Hepatocyte (in vitro differentiated cells): ENCODE measurements at places on chromosomes 4 and X. TPM values are rescaled to one million over a fixed set of nuclear protein-coding genes. Genes with fewer than 3 reads are reported as not detected.
A peak's percentile ranks its signal among the peaks of the same experiment; 100 is the strongest.

DNA sequence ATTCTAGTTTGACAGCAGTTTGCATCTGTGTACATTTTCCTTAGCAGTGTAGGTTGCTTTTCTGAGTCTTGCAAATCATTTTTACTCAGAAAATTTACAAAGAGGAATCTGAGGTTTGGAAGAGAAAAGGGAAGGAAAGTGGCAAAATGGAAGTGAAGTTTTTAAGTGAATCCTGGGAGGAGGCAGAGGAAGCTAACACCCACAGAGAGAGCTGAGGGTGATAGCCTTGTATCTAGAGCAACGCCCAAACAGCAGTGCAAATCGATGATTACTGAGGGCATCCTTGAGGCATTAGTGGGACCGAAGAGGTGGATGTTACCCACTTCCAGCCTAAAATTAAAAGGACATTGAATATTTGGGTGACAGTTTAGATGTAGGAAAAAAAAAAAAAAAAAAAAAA is 31.8 kb downstream of the KLF3 start:
- H3K4me3 ChIP-seq, result no peak overlapping the region
- no peaks in the 10 kb centered on the region for H3K27me3 ChIP-seq
- DNase-seq, result no peak
- no peak overlapping the region for H3K27ac ChIP-seq

- H3K4me3 ChIP-seq, result no peak overlapping the region
- DNase-seq, result no peak
- no peaks in the 10 kb centered on the region for H3K27me3 ChIP-seq
- H3K36me3 ChIP-seq, result no peaks in the 10 kb centered on the region
These were observed 1.0 kb upstream of the LPAR4 start for GRCh38 chrX:78746496-78746895.

GRCh38 chr4:7855731-7856130 is 83.9 kb downstream of the AFAP1 start:
- H3K4me1 ChIP-seq, result peaks cover 15% of the 10 kb centered on the region
- no peak overlapping the region for H3K27ac ChIP-seq
- no peaks in the 10 kb centered on the region for H3K27me3 ChIP-seq
- H3K36me3 ChIP-seq, result no peaks in the 10 kb centered on the region
- no peak overlapping the region for H3K4me3 ChIP-seq
- DNase-seq, result no peak

DNA sequence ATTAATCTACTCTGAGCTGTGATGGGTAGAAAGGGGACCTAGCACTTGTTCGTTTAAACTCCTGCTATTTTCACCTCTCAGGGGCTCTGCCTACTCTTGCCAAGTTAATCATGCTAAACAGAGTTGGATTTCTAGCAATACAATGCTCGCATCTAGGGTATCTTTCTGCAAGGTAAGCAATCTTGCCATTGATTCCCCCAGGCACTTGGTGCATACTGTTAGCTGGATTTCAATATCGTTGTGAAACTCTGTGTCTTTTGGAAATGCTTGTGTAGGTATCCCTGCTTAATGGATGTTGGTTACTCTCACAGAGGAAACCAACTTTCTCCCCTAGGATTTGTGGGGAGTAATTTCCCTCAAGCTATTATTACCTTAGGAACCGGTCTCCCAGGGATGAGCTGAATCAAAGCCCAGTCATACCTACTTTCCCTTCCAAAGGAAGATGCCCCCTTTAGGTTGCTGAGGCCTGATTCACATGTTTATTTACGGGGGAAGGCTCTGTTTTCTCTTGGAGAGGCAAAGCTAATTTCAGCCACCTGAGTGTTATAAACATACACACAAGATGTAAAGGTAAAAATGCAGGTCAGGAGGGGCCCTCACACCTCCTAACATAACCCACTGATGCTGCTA is 366.8 kb downstream of the FBXW7 start:
- H3K4me3 ChIP-seq, result no peak overlapping the region
- no peak overlapping the region for H3K27ac ChIP-seq
- H3K27me3 ChIP-seq, result no peaks in the 10 kb centered on the region
- no peaks in the 10 kb centered on the region for H3K36me3 ChIP-seq
- no peak for DNase-seq
- no peaks in the 10 kb centered on the region for H3K4me1 ChIP-seq

GRCh38 chr4:23857367-23857959 is 32.4 kb downstream of the PPARGC1A start:
- H3K27me3 ChIP-seq, result no peaks in the 10 kb centered on the region
- H3K4me3 ChIP-seq, result no peak overlapping the region
- no peaks in the 10 kb centered on the region for H3K4me1 ChIP-seq
- DNase-seq, result no peak

- no peaks in the 10 kb centered on the region for H3K36me3 ChIP-seq
- H3K4me3 ChIP-seq, result no peak overlapping the region
- no peaks in the 10 kb centered on the region for H3K4me1 ChIP-seq
- no peaks in the 10 kb centered on the region for H3K27me3 ChIP-seq
These were observed 228.2 kb downstream of the MGST2 start for GRCh38 chr4:139893801-139894200.

- H3K36me3 ChIP-seq, result no peaks in the 10 kb centered on the region
- no peaks in the 10 kb centered on the region for H3K27me3 ChIP-seq
- peak; percentile 61 for DNase-seq
- peaks cover 11% of the 10 kb centered on the region for H3K4me1 ChIP-seq
- H3K27ac ChIP-seq, result peak overlapping the region; percentile 65
These were observed 75.9 kb upstream of the ENPP6 start for GRCh38 chr4:184293552-184293951.

DNA sequence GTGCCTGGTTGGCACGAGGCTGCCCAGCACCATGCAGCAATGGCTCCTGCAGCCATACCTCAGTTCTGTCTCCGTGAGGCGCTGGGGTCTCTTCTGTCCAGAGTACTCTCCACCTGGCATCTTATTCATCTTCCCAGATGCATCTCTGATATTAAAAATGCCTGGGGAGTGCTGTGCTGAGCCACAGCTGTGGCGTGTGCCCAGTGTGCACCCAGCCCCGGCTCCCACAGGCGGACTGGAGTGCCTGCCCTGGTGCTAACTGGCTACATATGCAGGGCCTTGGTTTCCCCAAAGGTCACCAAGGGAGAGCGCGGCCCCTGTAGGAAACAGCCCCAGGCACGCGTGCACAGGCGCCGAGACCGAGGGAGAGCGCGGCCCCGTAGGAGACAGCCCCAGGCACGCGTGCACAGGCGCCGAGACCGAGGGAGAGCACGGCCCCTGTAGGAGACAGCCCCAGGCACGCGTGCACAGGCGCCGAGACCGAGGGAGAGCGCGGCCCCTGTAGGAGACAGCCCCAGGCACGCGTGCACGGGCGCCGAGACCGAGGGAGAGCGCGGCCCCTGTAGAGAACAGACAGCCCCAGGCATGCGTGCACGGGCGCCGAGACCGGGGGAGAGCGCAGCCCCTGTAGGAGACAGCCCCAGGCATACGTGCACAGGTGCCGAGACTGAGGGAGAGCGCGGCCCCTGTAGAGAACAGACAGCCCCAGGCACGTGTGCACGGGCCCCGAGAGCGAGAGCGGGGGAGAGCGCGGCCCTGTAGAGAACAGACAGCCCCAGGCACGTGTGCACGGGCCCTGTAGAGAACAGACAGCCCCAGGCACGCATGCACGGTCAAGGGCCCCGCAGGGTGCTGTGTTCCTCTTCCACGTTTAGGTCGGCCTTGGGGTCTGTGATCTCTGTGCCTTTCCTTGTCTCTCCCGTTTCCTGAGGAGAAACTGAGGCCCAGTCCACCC is 14.5 kb downstream of the TMEM175 start:
- H3K4me3 ChIP-seq, result no peak overlapping the region
- DNase-seq, result no peak
- H3K27me3 ChIP-seq, result no peaks in the 10 kb centered on the region
- H3K4me1 ChIP-seq, result peaks cover 3% of the 10 kb centered on the region

DNA sequence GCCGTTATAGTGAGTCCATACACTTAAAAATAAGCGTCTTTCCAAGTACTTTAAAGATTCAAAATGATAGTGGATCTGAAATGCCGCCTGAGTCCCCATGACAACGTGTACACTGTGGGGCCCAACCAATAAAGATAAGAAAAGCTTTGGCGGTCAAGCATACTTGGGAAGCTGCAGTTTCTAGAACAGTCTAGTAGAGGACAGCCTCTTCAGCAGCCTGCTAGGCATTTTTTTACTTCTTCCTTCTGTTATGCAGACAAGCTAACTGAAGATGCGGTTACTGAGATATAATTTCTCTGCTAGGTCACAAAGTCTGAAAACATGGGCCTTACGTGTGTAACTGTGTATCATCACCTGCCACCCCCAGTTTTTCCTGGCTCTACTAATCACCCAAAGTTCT is 402 bp upstream of the UPRT start:
- H3K4me1 ChIP-seq, result no peaks in the 10 kb centered on the region
- no peaks in the 10 kb centered on the region for H3K36me3 ChIP-seq
- peak overlapping the region; percentile 96 for H3K27ac ChIP-seq
- no peaks in the 10 kb centered on the region for H3K27me3 ChIP-seq

- H3K36me3 ChIP-seq, result no peaks in the 10 kb centered on the region
- peaks cover 14% of the 10 kb centered on the region for H3K4me1 ChIP-seq
- H3K27ac ChIP-seq, result no peak overlapping the region
- no peaks in the 10 kb centered on the region for H3K27me3 ChIP-seq
- H3K4me3 ChIP-seq, result no peak overlapping the region
These were observed 3.7 kb downstream of the TMEM129 start for GRCh38 chr4:1717129-1718094.

GRCh38 chrX:4841216-4841745 is 1127.8 kb upstream of the PRKX start:
- no peak overlapping the region for H3K27ac ChIP-seq
- no peak overlapping the region for H3K4me3 ChIP-seq
- DNase-seq, result peak; percentile 21
- no peaks in the 10 kb centered on the region for H3K4me1 ChIP-seq

GRCh38 chr4:42906891-42907759 is 14.6 kb downstream of the GRXCR1 start:
- no peaks in the 10 kb centered on the region for H3K27me3 ChIP-seq
- H3K4me1 ChIP-seq, result no peaks in the 10 kb centered on the region
- H3K36me3 ChIP-seq, result no peaks in the 10 kb centered on the region
- DNase-seq, result no peak
- no peak overlapping the region for H3K4me3 ChIP-seq

- H3K27me3 ChIP-seq, result no peaks in the 10 kb centered on the region
- peaks cover 11% of the 10 kb centered on the region for H3K4me1 ChIP-seq
- no peak for DNase-seq
- H3K36me3 ChIP-seq, result no peaks in the 10 kb centered on the region
- H3K4me3 ChIP-seq, result no peak overlapping the region
These were observed 53.5 kb upstream of the PDE5A start for GRCh38 chr4:119682099-119682498.

DNA sequence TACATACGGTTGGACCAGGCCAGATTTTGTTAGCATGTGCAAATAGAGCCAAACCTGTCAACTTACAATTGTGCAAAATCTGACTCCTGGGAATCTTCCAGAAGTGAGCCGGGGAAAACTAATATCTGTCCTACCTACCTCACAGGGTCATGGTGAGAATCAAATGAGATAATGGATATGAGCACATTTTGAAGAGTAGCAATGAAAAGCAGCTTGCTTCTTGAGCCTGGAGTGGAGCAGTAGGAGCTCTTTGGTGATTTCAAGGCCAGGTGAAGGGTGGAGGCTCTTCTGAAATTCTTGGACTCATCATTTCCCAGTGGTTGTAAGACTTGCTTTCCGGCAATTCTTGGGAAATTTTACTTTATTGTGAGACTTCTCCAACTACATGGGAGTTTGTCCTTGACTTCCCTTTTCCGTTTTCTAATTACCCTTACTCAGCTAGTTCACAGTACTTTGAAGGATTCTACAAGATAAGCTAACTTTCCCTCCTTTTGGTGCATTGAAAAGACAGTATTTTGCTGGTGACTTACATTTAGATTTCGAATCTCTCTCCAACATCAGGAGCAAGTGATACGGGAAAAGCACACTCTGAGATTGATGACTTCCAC is 12.2 kb downstream of the PLAC1 start:
- no peak overlapping the region for H3K27ac ChIP-seq
- H3K36me3 ChIP-seq, result no peaks in the 10 kb centered on the region
- H3K4me3 ChIP-seq, result no peak overlapping the region
- DNase-seq, result no peak

DNA sequence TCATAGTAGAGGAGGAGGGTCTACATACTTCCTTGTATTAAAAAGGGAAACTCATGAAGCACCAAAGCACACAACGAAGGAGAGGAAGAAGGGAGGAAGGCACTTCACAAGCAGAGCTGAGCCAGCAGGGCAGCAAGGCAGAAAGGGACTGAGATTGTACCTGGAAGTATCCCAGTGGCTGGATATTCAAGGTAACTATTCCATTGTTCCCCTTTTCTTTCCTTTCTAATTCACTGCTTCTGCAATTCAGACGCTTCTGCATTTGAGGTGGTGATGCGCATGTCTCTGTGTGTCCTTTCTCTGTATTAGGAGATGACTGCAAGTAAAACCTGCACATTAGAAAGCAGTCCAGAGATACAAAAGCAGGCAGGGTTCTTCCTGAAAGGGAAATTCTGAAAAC is 54.9 kb downstream of the UBQLN2 start:
- DNase-seq, result no peak
- no peaks in the 10 kb centered on the region for H3K36me3 ChIP-seq
- no peaks in the 10 kb centered on the region for H3K27me3 ChIP-seq
- no peaks in the 10 kb centered on the region for H3K4me1 ChIP-seq

DNA sequence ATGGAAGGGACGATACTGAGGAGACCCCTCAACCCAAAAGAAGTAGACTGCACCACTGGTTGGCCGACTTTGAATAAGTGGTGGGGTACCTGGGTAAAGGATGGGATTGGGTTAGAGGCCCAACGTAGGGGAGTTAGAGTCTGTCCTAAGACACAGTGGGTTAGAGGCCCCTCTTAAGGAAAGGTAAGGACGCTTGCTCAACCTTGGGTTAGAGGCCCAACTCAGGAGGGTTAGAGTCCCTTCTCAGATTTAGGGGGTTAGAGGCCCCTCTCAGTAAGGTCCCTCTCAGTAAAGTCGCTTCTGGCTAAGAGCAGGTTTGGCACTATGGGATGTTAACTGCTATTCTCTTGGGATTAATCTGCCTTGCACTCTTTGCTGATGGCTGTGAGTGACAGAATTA is 81.3 kb downstream of the ACOX3 start:
- DNase-seq, result no peak
- H3K4me1 ChIP-seq, result no peaks in the 10 kb centered on the region
- no peaks in the 10 kb centered on the region for H3K36me3 ChIP-seq
- no peaks in the 10 kb centered on the region for H3K27me3 ChIP-seq

DNA sequence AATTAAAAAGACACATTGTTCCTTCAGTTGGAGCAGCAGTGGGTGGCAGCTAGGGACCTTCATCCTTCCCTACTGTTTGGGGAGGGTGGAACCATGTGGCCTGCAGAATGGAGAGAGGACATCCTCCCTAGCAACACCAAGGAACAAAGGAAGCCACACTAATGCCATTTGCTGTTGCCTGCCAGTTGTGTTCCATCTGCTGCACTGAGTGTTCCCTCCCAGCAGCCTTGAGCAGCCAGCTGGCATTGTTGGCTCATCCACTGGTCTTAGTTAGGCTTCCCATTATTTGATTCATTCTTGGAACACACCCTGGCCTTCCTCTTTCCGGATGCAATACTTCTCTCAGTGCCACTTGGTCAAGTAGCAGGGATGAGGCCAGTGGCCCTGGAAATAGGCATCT is 25.0 kb upstream of the HMGB3 start:
- no peak overlapping the region for H3K4me3 ChIP-seq
- H3K36me3 ChIP-seq, result no peaks in the 10 kb centered on the region
- no peak for DNase-seq
- no peaks in the 10 kb centered on the region for H3K27me3 ChIP-seq
- no peak overlapping the region for H3K27ac ChIP-seq

- no peak overlapping the region for H3K27ac ChIP-seq
- H3K4me1 ChIP-seq, result no peaks in the 10 kb centered on the region
- H3K27me3 ChIP-seq, result no peaks in the 10 kb centered on the region
- DNase-seq, result no peak
These were observed 58.8 kb upstream of the LHFPL1 start for GRCh38 chrX:112738347-112739033.

CAPN6 gene
- 22.2 and 22.9 TPM in 2 replicates for polyA plus RNA-seq

DDX3X gene
- polyA plus RNA-seq, result 109 and 124 TPM in 2 replicates

RTL5 gene
- 1.5 and 2.6 TPM in 2 replicates for polyA plus RNA-seq

SPANXA2 gene
- polyA plus RNA-seq, result not detected in 2 replicates

TRPC5OS gene
- not detected in 2 replicates for polyA plus RNA-seq

JAKMIP1 gene
- polyA plus RNA-seq, result 0.06 TPM in 1 of 2 replicates, not detected in the other
